ENCODE measurements at places on chromosomes 11 and 22.
A peak's percentile ranks its signal among the peaks of the same experiment; 100 is the strongest.

DNA sequence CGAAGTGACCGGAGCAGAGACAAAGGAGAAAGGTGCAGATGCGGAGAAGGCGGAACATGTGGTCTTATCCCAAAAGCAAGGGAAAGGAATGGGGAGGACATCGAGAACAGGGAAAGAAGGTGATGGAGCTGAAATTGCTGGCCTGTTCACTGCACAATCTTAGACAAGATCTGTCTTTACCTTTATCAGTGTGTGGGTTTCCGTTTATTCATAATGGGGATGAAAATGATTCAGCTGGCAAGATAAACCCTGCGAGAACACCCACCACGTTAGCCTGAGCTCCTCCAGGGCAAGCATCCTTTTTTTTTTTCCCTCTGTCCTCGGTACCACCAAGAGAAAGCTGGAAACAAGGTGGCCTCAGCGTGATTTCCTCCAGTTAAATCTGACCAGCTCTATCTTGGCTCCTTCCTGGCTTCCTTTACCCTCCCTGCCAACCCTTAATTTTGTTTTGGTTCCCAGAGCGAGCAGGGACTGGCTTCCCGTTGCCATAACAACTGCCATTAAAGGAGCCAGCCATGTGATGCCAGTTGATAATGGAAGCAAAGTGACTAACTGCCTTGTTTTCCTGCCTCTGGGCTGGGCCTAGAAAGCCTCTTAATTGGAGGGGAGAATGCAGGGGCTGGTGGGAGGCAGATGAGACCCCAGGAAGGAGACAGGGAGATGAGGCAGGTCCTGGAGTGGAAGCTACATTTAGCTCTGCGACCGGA lies 4.2 kb downstream of the SGSM1 start:
- DNase-seq, result no peak

DNA sequence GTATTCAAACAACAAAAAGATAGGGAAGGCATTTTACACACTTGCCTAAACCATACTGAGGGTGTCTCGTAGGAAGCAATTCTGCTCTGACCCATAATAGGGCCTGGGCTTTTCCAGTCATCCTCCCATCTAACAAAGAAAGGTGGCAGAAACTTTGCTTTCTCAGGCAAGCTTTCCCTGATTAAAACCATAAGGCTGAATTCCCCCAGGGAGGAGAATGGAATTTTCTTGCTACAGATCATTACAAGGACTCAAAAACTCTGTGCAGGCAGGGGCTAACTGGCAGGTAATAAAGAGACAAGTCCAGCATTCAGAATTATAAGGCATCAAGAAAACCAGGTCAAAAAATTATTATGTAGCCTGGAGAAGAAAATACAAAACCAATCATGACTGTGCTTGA lies 90.4 kb downstream of the RBFOX2 start:
- no peak for DNase-seq

DNA sequence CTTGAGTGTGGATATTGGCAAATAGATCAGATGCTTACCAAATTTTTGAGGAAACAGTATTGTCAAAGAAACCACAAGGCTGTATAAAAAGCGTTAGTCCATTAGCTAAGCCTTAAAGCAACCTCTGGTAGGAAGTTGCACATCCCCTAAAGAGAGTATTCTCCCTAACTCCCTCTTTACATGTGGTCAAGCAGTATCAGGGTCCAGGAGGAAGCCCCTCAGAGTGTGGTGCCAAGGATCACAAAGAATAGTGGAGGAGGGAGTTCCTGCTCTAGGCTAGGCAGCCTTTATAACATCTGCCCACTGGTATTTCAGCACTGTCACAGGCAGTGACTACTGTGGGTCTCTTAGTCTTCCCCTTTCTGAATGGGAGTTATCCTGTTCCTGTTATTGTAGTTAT lies 18.8 kb upstream of the AMPD3 start:
- DNase-seq, result no peak

- DNase-seq, result no peak
These were observed 79.5 kb downstream of the GAB2 start for GRCh38 chr11:78338138-78338537.

- no peak for DNase-seq
These were observed 430 bp downstream of the CLP1 start for GRCh38 chr11:57658023-57658361.

- DNase-seq, result no peak
These were observed 22.7 kb downstream of the LINC01488 start for GRCh38 chr11:69504127-69504526.

DNA sequence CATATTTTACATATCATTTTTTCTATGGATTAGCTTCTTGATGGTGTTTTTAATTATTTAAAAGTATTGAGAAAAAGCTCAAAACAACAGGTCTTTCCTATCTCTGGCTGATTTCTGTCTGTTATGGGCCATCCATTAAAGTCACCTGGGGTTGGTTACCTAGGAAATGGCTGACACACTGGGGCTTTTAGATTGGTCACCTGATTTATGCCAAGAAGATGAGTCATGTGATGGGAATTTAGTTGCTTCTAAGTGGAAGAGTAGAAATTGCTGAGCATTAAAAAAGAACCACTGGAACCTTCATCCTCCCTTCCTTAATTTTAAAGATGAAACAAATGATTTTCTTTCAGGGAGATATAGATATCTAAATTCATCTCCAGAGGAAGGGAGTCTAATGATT lies 48.8 kb upstream of the LARGE1 start:
- DNase-seq, result peak; percentile 42

DNA sequence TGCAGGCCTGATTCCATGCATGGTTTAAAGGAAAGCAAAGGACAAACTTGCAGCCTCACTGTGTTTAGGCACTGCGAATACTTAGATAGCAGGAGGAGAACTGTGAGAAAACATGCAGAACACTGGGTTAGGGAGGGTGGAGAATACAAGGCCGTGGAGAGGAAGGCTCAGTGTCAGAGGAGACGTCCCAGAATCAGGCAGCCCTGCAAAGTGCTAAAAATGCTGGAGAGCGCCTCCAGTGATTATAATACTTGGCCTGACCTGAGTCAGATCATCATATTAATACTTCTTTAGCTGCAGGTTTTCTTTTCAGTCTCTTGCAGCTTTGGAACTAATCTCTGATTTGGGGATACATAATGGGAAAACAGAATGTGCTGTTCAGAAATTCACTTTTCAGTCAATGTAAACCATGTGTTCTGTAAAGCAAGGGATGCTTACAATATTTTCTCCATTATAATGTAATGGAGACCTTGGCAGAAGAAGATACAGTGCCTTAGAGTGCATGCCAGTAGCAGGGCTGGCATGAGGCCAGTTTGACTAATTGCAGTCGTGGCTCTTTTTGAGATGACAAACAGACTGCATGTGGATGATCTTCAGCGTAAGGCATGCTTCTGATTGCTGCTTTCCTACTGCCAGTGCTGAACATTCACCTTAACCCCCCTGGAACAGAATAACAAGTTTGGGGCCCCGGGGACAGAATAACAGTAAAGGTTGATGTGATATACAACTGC lies 16.8 kb downstream of the EXT2 start:
- no peak for DNase-seq

DNA sequence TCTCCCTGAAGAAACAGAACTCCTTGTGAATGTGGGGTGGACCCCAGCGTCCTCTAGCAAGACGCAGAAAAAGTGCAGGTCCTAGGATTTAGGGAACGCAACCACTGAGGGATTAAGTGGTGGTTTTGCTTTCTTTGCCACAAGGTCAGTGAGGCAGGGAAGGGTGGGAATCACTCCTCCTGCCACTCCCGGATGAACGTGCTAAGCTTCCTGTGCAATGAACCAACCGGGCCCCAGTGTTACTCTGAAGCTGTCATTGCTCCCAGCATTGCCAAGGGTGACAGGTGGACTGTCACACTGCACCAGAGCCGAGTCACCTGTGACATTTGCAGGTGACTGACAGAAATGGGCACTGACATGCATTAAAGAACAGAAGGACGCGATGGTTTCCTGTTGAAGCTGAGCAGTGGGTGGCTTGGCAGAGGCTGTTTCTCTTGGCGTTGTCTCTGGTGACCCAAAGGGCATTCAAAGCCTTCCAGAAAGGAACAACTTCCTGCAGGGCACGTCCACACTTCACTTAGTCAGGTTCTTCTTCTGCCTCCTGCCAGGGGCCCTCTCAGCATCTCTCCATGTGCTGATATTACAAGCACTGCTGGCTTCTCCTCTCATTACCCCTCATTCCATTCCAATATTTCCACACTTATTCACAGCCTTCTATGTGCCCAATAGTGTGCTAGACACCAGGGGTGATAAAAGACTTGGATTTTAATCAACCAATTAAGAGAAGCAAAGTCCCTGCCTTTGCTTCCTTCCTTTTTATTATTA lies 9.7 kb downstream of the KIRREL3 start:
- DNase-seq, result no peak

DNA sequence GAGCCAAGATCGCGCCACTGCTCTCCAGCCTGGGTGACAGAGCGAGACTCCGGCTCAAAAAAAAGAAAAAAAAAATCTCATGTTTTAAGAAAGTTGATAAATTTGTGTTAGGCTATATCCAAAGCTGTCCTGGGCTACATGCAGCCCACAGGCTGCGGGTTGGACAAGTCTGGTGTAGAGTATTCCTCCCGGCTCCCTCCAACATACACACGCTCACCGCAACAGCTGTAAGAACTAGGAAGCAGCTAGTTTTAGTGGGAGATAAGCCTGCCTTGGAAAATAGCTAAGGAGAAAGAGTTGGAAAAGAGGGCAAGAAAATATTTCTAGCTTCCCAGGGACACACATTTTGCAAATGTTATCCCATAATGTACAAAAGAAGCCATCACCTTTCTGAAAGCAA lies 46.6 kb downstream of the CELF1 start:
- DNase-seq, result no peak

GRCh38 chr22:35685731-35686130 lies 31.9 kb upstream of the APOL5 start:
- no peak for DNase-seq

- no peak for DNase-seq
These were observed 7.1 kb upstream of the MN1 start for GRCh38 chr22:27808451-27809225.

GRCh38 chr11:61776561-61777075 lies 15.8 kb downstream of the TMEM258 start:
- DNase-seq, result no peak

GRCh38 chr11:16013649-16014275 lies 342.6 kb downstream of the SOX6 start:
- DNase-seq, result no peak

- DNase-seq, result no peak
These were observed 14.0 kb downstream of the EP300 start for GRCh38 chr22:41106122-41106968.

- DNase-seq, result no peak
These were observed 8.3 kb downstream of the DTX4 start for GRCh38 chr11:59180168-59180776.

DNA sequence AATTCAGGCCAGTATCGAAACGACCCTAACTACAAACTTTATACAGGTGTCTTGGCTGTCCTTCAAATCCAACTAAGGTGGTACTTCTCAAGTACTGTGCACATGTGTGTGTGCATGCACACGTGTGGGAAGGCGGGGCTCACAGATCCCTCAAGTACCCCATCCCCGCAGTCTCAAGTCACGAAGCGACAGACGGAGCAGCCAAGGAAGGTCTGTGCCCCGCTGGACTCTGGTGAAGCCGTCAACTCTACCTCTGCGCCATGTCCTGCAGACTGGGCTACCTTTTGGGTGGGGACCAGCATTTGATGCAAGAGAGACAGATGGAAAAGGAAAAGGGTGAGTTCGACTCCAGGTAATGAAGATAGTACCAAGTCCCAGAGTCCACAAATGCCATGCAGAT lies 169.0 kb downstream of the CRYBB2 start:
- no peak for DNase-seq

DNA sequence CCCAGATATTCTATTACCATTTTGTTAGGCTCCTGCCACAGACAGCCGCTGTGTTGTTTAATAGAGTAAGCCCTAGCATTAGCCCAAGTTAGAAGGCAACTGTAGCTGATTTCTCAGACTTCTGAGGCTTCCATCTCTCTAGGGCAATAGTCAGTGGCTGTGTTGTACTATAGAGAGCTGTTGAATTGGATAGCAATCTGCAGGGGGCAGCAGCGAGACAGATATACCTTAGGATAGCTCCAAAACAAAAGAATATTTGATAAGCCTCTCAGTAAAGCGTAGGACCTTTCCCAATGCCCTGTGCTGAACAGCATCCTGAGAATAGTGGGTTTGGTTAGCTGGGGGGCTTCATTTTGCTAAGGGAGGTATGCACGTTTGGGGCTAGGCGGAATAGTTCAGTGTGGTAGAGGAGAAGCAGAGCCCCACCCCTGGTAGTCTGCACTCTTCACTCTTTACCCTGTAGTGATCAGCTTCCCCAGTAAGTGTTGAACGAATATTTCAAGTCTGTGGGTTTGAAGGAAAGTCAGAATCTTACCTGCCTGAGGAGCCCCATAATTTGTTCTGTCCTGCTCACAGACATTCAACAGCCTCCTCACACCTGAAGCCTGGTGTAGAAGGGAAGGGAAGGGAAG lies 515.1 kb downstream of the INSC start:
- peak; percentile 33 for DNase-seq

DNA sequence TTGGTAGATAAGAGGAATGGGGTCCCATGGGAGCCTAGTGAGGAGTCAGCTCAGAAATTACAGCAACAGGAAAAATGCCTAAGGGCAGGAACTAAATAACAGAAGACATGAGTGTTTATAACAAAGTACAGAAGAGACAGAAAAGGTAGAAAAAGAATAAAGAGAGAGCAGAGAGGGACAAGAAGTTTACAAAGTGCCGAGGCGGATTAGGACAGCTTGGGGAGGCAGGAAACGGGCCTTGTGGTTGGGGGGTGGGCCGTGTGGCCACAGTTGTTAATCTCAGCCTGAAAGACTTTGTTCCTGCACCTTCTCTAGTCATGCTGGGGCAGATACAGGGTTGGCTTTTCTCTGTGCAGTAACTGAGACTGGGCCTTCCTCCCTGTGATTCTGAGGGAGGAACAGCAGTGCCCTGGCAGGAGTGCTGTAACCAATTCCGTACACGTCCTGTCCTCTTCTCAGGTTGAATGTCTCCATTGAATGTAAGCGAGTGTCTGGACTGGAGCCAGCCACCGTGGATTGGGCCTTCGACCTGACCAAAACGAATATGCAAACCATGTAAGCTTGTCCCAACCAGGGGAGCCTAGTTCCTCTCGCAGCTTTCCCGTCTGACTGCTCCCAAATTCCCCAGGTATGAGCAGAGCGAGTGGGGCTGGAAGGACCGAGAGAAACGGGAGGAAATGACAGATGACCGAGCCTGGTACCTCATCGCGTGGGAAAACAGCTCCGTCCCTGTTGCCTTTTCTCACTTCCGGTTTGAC lies 13.2 kb downstream of the NAA40 start:
- no peak for DNase-seq

DNA sequence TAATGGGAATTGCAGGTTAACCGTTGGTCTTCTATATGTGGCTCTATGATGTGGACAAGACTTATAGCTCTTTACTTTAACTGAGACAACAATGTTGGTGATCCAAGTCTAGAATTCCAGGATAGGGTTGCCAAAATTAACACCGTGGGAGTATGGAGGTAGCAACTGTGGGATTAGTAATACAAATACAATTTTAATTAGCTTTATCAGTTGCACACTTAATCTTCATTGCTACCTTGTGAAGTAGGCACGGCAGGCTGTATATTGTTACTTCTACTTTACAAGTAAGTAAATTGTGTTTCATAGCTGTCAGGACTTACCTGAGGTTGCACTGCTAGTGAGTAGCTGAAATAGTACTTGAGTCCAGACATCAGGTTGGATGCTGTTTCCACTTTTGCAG lies 21.0 kb downstream of the MTMR3 start:
- DNase-seq, result no peak

GRCh38 chr11:11528986-11529385 lies 92.8 kb downstream of the GALNT18 start:
- no peak for DNase-seq

- no peak for DNase-seq
These were observed 355.2 kb downstream of the RAB38 start for GRCh38 chr11:87820011-87820410.
